Fibroblast of skin of scalp (primary cell): ENCODE measurements at places on chromosomes 2 and 18.

GRCh38 chr18:61702007-61702406, 190.8 kb downstream of the RNF152 start:
- peak; percentile 83 for DNase-seq

DNA sequence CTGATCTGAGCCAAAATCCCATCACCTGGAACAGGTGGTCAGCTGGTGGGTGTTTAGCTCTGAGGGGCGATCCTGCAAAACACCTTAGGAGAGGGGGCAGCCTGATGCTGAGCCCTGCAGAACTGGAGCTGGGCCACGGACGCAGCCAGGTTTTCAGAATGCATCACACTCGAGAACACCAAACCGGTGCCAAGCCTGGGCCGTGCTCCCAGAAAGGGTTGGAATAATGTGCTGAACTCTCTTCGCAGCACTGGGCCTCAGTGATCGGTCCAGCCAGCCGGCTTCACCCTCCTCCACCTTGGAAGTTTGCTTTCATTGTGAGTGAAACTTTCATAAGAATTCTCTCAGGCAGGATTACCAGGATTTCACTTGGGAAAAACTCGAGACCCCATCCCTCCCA, 56.5 kb upstream of the TTC39C start:
- DNase-seq = no peak

- no peak for DNase-seq
These were observed 80.0 kb downstream of the TWIST2 start for GRCh38 chr2:238927746-238928519.

DNA sequence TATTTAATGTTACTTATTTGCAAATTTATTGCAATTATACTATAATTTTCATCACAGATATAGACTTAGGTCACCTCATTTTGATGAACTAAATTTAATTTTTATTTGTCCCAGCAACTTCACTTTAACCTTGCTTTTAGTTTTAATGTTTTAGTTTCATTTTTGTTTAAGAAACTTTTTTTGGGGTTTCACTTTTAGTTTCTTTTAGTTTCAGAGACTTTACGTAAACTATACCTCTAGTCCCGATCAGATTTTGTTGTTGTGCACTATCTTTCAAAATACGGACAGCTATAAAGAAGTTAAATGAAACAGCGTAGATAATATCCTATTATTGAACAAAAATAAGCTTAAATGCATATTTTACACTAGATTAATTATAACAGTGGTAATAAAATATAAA, 460.5 kb downstream of the ERBB4 start:
- DNase-seq = no peak

- no peak for DNase-seq
These were observed 25.2 kb downstream of the NPPC start for GRCh38 chr2:231900972-231901371.

- DNase-seq = peak; percentile 93
These were observed 310.6 kb upstream of the ZEB2 start for GRCh38 chr2:144830543-144830942.

DNA sequence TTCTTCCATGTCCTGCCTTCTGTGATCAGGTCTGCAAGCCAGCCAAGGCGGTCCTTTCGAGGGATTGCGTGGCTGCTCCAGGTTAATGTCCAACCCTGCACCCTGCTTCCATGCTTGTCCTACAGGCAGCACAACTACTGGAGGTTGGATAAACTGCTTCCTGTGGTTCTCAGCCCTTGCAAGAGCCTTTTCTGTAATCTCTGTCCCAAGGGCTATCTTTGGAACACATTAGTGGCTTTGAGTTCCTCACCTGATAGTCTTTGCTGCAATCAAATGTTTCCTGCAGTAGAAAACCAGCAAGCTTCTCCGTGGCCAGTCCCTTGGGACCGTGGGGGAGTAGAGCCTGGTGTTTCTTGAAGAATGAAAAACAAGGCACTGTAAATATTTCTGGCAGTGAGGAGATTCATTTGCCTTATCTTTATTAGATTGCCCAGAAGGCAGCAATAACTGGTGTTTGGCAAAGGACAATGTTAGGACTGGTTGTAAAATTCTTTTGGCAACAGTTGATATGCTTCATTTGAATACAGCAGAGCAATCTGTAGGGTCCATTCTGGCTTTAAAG, 214.4 kb downstream of the FHOD3 start:
- DNase-seq = no peak

DNA sequence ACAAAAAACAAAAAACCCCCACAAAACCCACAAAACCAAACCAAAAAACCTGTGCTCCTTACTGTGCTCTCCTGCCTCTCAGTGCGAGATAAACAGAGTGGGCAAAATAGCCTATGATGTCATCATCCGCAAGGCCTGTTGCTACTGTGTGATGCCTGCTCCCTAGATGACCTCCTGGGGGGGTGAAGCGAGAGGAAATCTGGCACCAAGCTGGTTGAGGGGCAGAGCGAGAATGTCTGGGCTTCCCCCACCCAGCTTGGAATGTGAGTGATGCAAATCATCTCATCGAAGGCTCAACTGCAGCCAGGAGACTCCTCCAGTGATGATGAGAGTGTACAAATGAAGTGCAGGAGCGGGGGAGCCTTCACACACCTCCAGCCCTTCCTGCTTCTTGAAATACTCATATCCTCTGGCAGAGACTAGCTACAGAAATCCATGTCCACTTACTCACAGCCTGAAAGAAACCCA, 57.7 kb upstream of the MAP4K3 start:
- peak; percentile 98 for DNase-seq

- no peak for DNase-seq
These were observed 214.9 kb upstream of the SPRED2 start for GRCh38 chr2:65647249-65647842.

GRCh38 chr2:101012054-101012705, 10.1 kb downstream of the RPL31 start:
- DNase-seq = no peak

DNA sequence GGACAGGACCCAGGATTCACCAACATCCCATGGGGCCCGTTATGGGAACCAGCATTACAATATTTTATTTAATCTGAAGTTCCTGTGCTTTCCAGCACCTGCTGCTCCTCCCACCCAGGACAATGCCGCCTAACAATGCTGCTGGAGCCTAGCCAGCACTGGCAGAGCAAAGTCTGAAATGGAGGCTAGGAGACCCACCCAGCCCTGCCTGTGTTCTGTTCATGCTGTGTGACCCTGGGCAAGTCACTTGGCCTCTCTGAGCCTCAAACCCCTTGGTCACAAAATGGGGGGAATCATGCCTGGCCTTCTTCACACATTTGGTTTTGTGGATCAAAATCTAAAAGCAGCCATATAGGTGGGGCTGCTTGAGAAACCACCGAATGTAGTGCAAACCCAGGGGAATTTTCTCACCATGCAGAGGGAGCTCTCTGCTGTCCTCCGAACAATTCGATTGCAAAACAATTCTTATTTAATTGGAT, 38.5 kb upstream of the ODC1 start:
- no peak for DNase-seq

- DNase-seq = no peak
These were observed 24.3 kb downstream of the UPP2 start for GRCh38 chr2:158125756-158126498.

GRCh38 chr2:195579776-195580555, 77.1 kb upstream of the SLC39A10 start:
- no peak for DNase-seq

GRCh38 chr2:215590010-215590745, 154.3 kb upstream of the FN1 start:
- DNase-seq = peak; percentile 51

DNA sequence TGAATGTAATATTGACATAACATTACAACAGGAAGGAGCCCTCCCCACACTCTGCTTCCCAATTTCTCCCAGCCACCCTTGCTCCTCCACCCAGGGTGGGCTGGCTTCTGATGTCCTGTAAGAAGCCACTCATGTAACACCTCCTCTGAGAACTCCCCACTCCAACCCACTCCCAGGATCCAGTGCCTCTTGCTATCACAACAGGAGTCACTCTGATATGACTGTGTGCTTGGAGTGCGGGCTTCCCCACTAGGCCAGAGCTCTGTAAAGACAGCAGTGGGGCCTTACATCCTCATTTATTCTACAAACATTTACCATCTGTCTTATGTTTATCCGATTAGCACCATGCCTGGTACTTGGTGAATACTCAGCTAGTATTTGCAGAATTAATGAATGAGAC, 65.1 kb downstream of the PTGR3 start:
- no peak for DNase-seq

- no peak for DNase-seq
These were observed 2012.5 kb upstream of the LRRTM1 start for GRCh38 chr2:82317012-82317411.

GRCh38 chr18:69002233-69002632, 204.4 kb downstream of the CCDC102B start:
- no peak for DNase-seq

GRCh38 chr2:178530625-178531142, 50.4 kb downstream of the PLEKHA3 start:
- no peak for DNase-seq

DNA sequence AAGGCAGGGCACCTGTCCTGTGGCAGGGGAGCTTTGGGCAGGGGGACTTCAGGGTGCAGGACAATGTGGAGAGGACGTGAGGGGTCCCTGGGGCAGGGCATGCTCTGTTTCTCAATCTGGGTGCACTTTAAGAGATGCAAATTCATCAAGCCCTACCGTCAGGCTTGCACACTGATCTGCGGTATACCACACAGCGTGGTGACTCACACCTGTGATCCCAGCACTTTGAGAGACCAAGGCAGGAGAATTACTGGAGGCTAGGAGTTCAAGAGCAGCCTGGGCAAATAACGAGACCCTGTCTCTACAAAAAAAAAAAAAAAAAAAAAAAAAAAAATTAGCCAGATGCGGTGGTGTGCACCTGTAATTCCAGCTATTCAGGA, 10.2 kb upstream of the GPC1 start:
- DNase-seq = no peak

DNA sequence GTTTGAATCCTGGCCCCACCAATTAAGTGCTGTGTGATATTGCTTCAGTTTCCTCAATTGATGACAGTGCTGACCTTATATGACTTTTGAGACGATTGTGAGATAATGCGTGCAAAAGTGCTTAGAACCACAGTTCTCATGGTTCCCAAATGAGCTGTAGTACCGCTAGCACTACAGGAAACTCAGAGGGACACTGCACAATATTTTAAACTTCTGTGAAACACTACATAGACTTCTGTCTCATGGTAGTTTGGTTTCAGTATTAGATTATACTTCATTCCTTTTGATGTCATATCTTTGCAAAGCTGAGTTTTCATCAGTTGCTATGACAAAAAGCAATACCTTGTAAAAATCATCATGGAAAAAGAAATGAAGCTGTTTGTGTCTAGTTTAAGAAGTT, 368.0 kb downstream of the PARD3B start:
- DNase-seq = no peak
